Lung microvascular endothelial cell (primary cell): ENCODE measurements at places on chromosomes 12 and 14. TPM values are rescaled to one million over a fixed set of nuclear protein-coding genes. Genes with fewer than 3 reads are reported as not detected.

The TCL1B gene
- total RNA-seq: not detected in 2 replicates

The C12orf50 gene
- total RNA-seq: not detected in 2 replicates

The SELPLG gene
- 0.20 and 0.22 TPM in 2 replicates for total RNA-seq

The ETFBKMT gene
- 1.7 and 2.2 TPM in 2 replicates for total RNA-seq

The LHX5 gene
- not detected in 2 replicates for total RNA-seq

The HOXC6 gene
- not detected in 2 replicates for total RNA-seq

The RPS6KL1 gene
- total RNA-seq: 4.4 and 6.2 TPM in 2 replicates

GRCh38 chr14:52481864-52482263 is 70.4 kb downstream of the TXNDC16 start:
- no peak for DNase-seq

DNA sequence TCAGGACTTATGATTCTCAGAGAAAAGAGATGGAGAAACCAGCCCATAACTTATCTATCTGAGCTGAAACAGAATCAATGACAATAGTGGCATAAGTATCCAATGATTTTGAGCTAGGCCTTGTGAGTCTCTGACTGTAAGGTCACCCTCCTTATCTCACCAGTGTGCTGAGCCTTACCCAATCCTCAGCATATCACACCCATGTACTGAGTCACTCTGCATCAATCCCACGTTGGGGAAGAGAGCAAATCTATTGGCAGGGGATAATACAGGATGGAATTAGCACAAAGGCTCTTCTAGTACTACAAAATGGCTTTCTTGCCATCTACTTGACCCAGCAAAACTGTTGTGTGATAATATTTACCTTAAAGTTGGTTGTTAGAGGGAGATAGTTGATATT is 997.8 kb downstream of the NRXN3 start:
- no peak for DNase-seq

- DNase-seq: no peak
These were observed 1096.5 kb upstream of the TMEM132C start for GRCh38 chr12:127170226-127171180.

DNA sequence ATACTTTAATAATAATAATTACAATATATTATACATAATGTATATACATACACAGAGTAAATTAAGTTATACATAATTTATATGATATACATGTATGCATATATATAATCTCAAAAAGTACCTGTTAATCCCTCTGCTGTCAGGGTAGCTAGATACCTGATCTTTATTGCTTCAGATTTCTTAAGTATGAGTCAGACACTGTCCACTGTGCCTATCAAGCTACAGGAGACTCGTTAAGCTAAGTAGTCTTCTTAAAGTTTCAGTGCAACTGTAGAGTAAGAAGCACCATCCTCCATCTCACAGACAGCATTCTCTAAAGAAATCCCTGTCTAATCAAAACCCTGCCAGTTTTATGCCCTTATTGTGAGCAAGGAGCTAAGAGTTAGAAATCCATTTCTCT is 428.7 kb downstream of the RERGL start:
- no peak for DNase-seq

- peak; percentile 29 for DNase-seq
These were observed 461.4 kb upstream of the SYT1 start for GRCh38 chr12:78403136-78403535.

DNA sequence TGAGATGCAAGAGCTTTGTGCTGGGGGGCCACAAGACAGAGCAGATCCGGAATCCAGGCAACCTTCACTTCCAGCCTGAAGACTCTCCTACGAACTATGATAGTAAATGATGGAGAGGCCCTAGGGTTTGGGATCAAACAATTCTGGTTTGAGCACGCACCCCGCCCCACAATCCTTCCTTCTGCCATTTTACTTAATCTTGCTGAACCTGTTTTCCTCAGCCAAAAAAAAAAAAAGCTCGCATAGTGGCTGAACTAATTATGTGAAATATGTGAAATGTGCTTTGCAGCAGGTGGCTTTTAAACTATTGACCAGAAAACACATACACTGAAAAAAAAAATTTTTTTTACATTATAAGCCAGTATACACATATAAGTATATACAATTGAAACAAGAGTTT is 667 bp upstream of the ITFG2 start:
- no peak for DNase-seq

DNA sequence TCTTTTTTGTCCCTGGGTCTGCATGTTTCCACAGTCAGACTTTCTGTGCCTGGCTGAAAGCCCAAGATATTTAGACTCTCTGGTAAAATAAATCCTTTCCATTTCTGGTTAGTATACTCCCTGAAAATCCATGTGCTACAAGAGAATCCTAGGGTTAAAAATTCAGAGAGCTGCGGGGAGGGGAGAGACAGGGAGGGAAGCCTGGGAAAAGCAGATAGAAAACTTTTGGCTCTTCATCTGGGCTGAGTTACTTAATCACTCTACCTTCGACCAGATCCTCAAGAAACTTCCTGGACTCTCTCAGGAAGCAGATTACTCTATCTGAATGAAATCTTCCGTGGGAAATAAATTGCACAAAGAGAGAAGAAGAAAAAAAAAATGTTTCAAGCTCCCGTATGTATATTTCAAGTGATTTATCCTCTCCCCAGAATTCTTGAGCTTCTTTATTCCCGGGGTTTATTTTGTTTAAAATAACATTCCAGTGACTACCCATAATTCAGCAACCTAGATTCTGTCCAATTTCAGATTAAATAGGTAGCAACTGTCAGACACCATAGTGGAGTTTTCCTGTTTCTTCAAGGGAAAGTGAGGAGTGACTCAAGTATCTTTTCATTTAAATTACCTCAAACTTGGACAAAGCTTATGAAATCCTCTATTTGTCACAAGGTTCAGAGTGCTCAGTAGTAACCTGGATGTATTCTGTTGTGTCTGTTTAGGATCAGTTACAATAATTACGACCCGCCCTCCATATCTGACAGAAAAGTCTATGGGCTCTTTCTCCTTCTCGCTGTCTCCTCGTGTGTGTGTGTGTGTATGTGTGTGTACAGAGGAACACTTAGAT is 163.7 kb downstream of the MYRFL start:
- DNase-seq: peak; percentile 51

GRCh38 chr14:36580856-36581831 is 1.3 kb downstream of the NKX2-8 start:
- peak; percentile 21 for DNase-seq

GRCh38 chr12:21296751-21297406 is 37.8 kb downstream of the SLCO1A2 start:
- peak; percentile 24 for DNase-seq

DNA sequence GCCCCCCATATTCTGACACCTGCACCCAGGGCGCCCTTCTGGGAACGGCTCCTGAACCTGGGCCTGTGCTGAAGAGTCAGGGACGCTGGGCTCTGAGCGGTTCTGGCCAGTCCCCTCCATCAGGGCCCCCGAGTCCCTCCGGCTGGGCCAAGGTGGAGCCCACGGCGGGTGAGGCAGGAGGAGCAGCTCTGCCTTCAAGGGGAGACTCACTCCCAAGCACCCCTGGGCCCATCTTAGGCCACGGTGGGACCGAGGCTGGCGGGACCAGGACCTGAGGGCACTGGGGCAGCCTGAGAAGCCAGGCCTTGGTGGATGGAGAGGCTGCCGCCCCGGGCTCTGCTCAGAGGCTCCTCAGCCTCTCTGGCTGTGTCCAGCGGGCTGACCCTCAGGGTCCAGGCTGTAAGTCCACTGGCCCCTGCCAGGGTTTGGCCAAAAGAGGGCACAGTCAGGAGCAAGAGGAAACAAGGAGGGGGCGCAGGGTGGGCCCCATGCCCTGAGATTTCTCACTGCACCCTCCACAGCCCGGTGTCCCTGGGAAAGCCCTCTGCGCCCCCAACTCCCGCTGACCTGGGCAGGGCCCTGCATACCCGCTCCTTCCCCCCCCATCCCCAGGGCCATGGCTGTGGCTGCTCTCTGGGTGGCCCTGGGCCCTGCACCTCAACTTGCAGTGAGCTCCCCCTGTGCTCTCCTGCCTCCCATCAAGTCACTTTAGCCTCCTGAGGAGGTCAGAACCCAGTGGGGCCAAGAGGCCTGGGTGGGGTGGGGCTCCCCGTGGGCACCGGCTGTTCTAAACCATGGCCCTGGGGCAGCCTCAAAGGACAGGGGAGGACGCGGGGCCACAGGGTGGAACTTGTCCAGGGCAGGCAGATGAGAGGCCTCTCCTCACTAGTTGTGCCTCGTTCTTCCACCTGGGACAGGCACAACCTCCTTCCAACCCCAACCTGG is 266.4 kb upstream of the SFSWAP start:
- no peak for DNase-seq

DNA sequence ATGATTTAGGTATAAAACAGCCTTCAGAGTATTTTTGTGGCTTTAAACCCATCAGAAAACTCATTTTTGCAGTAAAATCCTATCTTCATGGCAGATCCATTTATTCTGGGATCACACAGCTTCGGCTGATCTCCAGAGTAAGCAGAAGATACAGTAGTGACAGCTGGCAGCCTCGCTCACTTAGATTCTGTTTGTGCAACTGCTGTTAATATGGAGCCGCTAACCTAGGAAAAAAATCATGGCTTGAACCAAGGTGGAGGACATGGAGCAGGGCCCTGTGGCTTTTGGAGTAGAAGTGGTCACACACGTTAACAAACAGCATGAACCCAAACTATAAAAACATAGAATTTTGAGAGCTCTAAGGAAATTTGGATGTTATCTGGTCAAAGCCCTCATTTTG is 137.2 kb upstream of the ARHGAP5 start:
- DNase-seq: no peak

- no peak for DNase-seq
These were observed 523.7 kb upstream of the FOXG1 start for GRCh38 chr14:28242895-28243294.

DNA sequence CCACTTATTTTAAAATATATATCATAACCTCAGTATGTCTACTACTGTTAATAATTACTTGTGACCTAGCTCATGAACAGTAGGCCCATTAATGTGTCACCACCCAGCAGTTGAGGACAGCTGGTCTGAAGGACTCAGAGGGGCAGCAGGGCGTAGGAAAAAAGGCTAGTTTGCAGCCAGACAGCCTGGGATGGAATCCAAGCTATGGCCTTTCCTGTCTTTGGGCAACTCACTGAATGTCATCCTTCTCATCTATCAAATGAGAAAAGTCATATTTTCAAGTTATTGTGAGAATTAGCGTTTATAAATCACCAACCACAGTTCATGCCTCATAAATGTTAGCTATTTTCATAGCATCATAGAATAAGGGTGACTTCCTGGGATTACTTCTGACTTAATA is 12.3 kb downstream of the DENND5B start:
- peak; percentile 81 for DNase-seq

- no peak for DNase-seq
These were observed 9.2 kb downstream of the SOS2 start for GRCh38 chr14:50222055-50222613.

- DNase-seq: peak; percentile 76
These were observed 1.2 kb downstream of the PAWR start for GRCh38 chr12:79689477-79690141.

DNA sequence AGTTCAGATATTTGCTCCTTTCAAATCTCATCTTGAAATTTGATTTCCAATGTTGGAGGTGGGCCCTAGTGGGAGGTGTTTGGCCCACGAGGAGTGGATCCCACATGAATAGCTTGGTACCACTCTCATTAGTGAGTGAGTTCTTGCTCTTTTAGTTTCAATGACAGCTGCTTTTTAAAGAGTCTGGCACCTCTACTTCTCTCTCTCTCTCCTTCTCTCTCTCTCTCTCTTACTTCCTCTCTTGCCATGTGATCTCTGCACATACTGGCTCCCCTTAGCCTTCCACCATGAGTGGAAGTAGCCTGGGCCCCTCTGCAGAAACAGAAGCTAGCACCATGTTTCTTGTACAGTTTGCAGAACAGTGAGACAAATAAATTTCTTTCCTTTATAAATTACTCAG is 25.1 kb downstream of the GPR65 start:
- no peak for DNase-seq

DNA sequence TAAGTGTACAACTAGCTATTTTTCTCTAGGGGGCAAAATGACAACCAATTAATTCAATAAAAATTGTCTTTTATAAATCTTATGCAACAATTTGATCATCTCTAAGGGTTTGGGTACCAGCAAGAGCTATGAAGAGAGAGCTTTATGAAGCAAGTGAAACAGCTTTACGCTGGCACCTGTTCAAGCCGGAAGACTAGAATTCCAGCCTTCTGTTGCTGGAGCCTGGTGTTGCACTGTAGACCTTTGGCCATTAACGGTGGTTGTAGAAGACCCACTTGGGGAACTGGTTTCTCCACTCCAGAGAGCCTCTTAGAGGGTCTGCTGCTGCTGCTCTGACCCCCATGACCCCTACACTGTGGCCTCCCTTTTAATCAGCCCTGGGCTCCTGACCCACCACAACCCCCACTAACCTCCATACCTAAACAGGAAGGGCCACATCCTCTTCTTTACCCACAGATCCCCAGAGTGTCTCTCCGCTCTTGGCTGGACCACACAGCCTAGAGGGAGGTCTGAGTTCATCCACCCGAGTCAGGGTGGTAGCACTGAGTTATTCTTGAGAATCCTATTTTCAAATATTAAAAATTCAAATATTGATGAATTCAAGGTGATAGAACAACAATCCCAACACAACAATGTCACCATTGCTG is 54.6 kb upstream of the STON2 start:
- DNase-seq: no peak

DNA sequence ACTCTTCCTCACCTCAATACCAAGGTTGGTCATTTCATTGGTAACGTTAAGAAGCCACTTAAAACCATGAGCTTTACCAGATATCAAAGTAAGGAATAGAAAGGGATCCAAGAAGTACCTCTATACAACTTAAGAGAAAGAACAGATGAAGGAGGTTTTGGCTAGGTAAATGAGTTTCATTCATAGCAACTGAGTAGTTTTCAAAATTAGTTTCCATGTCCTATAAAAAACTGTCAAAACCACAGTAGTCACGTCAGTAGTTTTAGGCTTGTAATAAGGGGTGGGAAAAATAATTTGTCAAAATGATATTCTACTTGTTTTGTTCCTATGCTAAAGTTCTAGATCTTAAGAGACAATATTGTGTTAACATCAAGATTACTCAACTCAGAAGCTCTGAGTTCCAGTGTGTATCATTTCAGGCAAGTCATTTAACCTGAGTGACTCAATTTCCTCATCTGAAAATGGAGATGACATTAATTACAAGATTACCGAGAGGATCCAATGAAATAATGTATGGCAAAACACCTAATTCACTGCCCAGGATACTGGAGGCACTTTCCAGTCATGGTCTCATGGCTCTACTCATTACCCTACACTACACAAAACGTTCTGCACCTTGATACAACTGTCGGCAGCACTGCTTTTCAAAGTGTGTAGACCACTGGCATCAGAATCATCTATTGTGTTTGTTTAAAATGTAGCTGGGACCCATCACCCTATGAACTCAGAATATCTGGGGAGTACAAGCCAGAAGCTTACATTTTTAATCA is 24.1 kb upstream of the SLC6A13 start:
- DNase-seq: no peak

DNA sequence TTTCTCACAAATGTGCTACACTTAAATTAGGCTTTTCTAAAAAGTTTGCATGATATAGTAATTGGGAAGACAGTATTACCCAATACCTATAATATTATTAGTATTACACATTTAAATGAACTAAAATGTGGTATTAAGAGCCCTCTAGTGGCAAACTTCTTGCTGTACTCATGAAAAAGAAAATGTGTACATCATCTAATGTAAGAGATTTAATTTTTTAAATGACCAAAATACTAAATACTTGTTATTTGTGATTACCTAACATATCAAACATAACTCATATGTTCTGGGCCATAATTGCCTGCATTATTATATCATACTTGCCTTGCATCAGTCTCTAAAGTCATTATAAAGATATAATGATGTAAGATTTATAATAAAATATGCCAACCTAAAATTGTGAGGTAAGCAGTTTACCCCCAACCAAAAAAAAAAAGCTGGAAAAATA is 64.2 kb downstream of the DNAI7 start:
- DNase-seq: peak; percentile 67

- DNase-seq: no peak
These were observed 12.5 kb downstream of the SYT10 start for GRCh38 chr12:33427071-33427470.
